Effector CD8-positive, alpha-beta T cell (primary cell): ENCODE measurements at places on chromosomes 3 and 15.
A peak's percentile ranks its signal among the peaks of the same experiment; 100 is the strongest.

GRCh38 chr15:29676961-29677402 is 145.3 kb downstream of the TJP1 start:
- DNase-seq: no peak

- no peak for DNase-seq
These were observed 60.1 kb upstream of the ACTC1 start for GRCh38 chr15:34855413-34855812.

DNA sequence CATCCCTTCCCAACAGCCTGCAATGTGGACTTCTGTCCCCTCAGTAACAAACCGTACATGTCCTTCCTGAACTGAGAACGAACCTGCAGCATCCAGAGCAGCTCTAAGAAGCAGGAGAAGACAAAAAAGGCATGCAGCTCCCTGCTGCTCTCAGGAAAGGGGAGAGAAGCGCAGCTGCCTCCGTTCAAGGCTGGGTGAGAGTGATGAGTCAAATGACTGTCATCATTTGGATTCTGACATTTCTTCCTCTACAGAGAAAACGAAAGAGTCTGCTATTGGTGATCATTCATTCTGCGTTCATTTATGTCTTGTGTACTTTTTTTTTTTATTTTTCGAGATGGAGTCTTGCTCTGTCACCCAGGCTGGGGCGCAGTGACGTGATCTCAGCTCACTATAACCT is 677.8 kb downstream of the FHIT start:
- DNase-seq: no peak

- DNase-seq: no peak
These were observed 164.8 kb upstream of the BHLHE40 start for GRCh38 chr3:4814305-4814903.

- no peak for DNase-seq
These were observed 119.6 kb downstream of the ABI3BP start for GRCh38 chr3:100873611-100874010.

- DNase-seq: no peak
These were observed 76.2 kb downstream of the OCA2 start for GRCh38 chr15:28022961-28023360.

- DNase-seq: no peak
These were observed 668.7 kb downstream of the OTOL1 start for GRCh38 chr3:162165346-162165745.

DNA sequence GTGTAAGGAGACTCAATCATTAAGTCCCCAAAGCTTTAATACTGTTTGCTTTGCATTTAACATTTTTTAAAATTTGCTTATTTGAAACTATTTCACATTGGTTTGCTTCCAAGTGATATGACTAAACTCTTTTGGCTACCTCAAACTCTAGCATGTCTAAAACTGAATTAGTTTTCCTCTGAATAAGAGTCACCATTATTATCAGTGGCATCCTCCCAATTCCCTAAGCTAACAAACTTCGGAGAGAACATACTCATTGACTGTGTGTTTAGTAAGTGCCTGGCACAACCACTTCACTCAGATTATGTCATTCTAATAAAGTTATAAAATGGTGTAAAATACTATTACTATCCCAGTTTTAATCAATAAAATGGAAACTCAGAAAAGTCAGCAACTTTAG is 21.9 kb downstream of the ATOSA start:
- DNase-seq: no peak

DNA sequence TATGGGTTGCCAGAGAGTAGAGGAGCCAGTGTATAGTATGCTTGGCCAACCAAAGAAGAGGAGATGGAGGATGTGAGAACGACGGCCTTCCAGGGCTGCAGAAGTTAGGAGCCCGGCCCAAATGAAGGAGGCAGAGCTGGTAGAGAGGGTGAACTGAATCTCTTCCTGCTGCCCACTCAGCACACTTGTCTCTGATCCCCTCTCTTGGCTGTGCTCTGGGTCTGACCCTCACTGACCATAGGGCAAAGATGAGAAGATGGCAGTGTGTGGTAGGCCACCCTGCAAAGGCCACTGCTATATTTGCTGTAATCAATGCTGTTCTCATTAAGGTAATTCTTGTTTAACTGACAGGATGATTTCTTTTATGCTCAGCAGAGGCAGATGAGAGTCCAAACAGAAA is 256.0 kb downstream of the OCA2 start:
- DNase-seq: no peak

- no peak for DNase-seq
These were observed 72.5 kb downstream of the WWTR1 start for GRCh38 chr3:149585401-149585726.

DNA sequence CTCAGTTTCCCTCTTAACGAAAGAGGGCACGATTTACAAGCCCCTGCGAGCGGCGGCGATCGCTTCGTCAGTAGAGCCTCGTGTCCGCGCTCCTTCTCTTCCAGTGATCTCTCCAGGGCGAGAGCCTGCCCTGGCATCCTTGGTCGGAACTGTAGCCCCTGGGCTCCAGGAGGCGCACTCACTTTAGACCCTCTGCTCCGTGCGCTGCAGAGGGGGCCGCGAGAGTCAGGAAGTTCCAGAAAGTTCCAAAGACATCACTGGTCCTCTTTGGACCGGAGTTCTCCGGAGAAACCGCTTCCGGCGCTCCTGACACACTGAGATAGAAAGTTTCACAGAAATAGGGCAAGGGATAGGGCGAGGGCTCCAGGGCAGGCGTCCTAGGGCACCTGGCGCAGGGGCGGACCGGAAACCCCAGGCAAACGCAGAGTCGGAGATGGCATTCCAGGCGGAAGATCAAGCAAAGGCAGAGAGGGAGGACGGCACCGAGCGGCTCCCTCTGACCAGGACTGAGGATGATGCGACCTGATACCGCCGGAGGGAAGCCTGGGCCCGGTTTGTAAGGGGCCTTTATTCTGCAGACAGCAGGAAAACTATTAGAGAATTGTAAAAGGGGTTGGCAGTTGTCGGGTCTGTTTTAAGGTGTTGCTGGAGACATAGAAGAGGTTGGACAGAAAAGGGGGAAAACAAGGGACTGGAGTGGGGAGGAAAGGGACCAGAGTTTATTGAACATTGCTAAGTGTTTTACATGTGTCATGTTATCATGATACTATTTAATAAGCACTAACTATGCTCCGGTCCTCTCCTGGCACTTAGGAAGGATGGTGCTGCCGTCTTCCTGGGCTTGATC is 1.3 kb upstream of the CPEB1 start:
- DNase-seq: no peak

GRCh38 chr3:101635954-101636798 is 40.8 kb downstream of the ZBTB11 start:
- peak; percentile 47 for DNase-seq

GRCh38 chr15:50476143-50476542 is 51.9 kb downstream of the USP8 start:
- no peak for DNase-seq

- DNase-seq: no peak
These were observed 120.0 kb downstream of the DUT start for GRCh38 chr15:48451241-48451640.

DNA sequence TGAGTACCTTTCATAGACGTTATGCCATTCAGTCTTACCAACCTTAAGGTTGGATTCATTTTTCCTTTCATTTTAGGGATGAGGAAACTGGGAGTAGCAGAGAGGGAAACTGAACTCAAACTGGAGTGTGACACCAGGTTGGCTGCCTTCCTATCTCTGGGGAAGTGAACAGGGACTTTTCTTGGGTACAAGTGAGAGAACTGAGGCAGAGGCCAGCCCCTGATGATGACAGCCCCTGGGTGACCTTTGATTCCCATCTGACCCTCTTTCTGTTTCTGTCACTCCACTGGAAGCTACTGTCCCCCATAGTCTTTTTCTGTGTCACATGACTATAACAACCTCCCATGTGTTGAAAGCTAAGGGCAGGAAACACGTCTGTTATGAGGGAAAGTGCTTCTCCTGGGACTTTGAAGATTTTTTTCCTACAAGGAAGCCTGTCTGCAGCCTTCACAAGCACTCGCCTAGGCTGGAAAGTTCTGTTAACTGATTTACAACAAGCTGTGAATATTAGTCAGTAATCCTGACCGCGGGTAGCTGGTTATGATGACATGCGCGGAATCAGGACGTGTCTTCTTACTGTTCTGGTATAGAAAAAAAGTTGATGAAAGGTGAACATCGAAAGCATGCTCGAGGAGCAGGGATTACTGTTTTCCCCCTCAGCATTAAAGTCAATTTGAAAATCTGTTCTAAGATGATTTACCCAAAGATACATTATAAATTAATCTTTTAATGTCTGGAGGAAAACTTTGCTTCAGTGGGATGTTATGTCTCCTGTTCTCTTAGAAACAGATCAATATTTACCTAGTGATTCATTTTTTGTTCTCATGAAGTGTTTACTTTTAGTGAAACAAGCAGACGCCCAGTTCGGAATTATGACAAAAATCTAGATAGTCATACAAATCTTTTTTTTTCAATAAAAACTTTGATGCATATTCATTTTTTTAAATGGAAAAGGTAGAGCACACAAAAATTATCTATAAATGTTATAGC is 31.5 kb downstream of the ABHD2 start:
- no peak for DNase-seq

DNA sequence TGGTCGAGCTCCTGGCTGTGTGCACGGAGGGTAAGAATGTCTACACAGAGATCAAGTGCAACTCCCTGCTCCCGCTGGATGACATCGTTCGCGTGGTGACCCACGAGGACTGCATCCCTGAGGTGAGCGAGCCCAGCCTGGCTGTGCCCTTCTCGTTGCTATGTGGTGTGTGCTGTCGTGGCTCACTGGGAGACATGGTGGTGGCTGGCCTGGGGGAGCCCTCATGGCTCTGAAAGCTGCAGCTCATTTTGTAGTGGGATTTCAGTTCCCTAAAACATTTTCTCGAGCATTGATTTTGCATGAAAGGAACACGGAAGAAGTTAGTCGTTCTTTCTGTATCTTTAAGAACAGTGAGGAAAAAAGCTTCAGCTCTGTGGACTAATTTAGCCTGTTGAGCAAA is 200.5 kb downstream of the ITPR1 start:
- no peak for DNase-seq

- no peak for DNase-seq
These were observed 64.2 kb upstream of the MYZAP start for GRCh38 chr15:57527382-57528091.

DNA sequence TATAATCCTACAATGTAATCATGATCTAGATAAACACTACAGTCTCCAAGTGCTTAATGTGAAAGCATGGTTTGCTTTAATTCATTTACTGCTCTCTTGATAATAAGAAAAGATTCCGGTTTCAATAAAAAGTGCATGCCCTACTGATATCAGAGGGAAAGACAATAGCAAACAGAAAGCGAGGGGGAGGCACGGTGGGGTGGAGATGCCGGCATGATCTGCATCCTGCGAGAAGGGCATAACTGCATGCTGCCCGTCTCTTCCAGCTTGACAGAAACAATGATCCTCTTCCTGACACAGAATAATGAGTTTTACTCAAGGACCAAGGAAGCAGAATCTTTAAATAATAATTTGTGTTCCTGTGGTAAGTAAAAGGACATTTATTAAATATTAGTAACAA is 51.7 kb downstream of the GOLIM4 start:
- DNase-seq: no peak

- DNase-seq: no peak
These were observed 115.3 kb upstream of the SMAD3 start for GRCh38 chr15:66950114-66950513.

GRCh38 chr15:85667491-85668424 is 127.0 kb downstream of the KLHL25 start:
- peak; percentile 17 for DNase-seq

- no peak for DNase-seq
These were observed 486.1 kb downstream of the DIPK2A start for GRCh38 chr3:144457758-144458157.

DNA sequence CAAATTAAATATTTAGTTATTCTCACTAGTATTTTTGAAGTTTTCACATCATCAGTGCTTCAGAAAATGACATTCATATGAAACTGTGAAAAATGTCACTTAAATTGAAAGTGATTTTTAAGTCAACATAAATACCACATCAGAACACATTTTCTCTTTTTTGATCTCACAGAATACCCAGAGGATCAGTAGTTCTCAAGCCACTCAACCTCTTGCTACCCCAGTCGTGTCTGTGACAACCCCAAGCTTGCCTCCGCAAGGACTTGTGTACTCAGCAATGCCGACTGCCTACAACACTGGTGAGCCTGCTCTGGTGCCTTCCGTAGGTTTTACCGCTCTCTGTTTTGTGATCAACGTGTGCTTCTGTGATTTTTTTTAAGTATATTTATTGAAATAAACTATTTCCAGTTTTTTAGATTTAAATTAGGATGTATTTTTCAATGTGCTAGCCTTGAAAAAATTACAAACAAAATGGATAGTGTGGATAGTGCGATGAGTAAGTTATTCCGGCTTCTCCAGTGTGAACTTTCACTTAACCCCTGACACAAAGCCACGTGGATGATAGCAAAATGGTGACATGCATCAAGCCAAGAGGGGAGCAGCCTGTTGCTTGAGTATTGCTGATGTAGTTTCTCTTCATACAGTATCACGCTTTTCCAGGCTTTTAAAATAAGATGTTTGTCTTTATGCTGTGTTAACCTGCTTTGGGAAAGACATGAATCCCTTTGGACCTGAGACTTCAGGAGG is 26.5 kb downstream of the LYSMD4 start:
- DNase-seq: no peak

DNA sequence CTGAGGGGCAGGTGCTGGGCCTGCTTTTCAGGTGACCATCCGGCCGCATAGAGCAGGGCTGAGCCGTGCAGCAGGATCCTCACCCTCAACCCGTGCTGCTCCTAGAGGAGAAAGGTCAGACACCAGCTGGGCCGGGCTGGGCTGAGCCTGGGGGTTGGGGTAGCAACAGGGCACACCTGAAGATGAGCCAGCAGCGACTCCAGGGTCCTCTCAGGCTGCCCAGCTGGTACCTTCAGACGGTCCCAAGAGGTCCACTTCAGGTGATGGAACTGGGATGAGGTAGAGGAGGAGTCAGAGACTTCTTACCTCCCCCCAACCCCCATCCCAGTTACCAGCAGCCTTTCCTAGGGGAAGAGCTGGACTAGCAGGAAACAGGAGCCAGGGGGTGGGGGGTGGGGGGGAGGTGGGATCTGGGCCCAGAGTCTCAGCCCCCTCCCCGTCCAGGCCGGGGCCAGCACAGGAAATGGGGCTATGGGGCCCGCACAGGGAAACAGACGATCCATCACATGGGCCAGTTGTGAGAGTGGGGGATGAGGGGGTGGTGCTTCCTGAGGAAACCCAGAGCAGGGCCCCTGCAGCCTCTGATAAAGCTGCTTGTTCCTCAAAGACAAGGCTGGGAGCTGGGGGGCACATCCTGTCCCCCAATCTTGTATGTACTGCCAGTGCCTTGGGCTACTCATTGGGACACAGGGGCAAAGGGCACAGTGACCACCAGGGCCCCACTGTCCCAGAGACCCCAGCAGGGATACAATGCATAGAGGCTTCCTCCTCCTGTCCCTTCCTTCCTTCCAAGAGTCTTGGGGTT is 3.0 kb downstream of the INKA1 start:
- peak; percentile 9 for DNase-seq

GRCh38 chr3:48885753-48886152 is 12.9 kb downstream of the SLC25A20 start:
- DNase-seq: no peak

DNA sequence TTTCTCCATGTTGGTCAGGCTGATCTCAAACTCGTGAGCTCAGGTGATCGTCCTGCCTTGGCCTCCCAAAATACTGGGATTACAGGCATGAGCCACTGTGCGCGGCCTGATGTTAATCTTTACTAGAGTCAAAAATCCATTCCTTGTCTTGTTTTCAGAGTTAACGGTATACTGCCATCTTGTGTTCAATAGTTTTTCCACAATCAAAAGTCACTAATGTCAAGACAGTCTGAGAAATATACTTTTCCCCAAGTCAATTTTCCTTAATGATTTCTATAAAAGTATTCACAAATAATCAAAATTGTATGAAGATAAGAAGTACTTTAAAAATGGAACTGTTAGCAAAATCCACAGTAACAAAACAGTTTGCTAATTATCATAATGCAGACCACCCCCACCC is 8.5 kb downstream of the CRBN start:
- no peak for DNase-seq

- DNase-seq: no peak
These were observed 135.0 kb downstream of the TCF12 start for GRCh38 chr15:57053470-57053869.
